ENCODE measurements at places on chromosomes 16 and 17.

- DNase-seq: no peak
Observed at GRCh38 chr17:32266051-32266388, 388 bp downstream of the RHBDL3 start.

- DNase-seq: no peak
Observed at GRCh38 chr17:1930337-1930645, 94.8 kb downstream of the RTN4RL1 start.

DNA sequence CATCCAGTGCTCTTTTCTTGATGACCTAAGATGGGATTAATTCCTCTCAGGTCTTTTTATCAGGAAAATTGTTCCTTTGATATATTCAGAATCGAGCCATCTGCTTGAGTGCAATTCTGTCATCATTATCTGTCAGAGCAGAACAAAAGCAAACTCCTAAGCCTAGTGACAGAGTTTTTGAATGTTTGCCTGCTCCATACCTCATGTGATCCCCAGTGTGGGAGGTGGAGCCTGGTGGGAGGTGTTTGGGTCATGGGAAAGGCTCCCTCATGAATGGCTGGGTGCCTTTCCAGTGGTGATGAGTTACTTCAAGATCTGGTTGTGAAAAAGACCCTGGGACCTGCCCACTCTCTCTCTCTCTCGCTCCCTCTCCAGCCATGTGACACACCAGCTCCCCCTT is 628.2 kb downstream of the CDH11 start:
- no peak for DNase-seq

DNA sequence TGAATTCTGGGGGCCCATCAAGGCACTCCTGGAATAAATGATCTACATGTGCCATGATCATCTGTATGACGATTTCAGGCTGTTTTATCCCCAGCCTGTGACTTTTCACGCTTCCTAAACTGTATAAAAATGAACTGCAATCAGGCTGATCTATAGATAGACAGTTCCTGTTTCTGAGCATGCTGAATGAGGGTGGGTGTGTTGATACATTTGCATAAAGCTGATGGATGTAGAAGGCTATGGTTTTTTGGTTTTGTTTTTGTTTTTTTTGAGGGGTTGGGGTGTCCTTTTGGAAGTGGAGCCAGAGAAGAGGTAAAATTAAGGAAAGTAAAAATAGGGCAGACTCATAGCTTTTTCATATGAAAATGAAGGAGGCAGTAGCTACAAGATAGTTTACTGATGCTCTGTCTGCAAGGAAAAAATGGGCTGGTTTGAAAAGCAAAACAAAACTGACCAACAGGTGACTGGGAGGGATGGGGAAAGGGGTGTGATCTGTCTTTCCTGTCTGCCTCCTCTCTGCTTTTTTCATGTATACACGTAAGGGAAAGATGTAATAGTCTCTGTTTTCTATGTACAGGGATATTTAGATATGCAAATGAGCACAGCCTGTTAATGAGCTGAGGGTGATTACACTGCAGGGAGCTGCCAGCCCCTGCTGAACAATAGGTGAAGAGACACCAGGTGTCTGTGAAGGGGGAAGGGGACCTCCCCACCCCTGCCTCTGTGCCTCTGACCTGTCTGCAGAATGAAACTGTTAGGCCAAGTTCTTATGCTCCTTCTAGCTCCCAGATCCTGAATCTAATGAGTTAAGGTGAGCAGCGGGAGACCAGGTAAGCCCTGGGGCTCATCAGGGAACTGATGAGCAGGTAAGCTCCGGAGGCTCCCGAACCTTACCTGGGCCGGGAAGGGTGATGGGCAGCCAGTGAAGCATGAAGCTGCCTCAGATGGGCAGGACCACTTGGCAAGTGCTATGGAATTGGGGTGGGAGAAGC is 46.6 kb upstream of the LYRM9 start:
- no peak for DNase-seq

DNA sequence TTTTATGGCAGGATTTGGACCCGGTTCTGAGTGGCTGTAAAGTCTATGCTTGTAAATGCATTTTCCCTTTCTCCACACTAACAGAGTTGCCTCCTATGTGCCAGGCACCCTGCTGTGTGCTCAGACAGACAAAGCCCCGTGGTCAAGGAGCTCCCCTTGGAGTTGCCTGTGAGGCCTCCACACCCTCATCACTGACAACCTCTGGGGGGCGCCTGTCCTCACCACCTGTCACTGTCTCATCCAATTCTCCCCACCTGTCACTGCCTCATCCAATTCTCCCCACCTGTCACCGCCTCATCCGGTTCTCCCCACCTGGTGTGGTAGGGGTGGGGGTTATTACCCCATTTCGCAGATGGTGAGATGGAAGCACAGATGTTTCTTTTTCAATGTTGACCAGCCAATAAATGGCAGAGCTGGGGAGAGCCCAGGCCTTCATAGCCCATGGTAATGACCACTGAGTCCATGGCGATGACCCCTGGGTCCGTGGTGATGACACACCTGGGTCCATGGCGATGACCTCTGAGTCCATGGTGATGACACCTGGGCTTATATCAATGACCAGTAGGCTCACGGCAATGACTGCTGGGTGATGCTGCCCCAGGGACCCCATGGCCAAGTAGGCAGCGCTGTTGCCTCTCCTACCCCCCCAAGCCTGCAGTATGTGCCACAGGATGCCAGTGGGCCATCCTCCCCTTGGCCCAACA is 150.1 kb downstream of the IRF8 start:
- no peak for DNase-seq

All from hippocampal formation (tissue), 2 donors.